ENCODE measurements at places on chromosomes 7 and 10. TPM values are rescaled to one million over a fixed set of nuclear protein-coding genes. Genes with fewer than 3 reads are reported as not detected.

Gene CFAP46
- total RNA-seq, result not detected

Gene CYP26C1
- total RNA-seq, result not detected

Gene C7orf57
- total RNA-seq, result not detected

Gene HTR5A
- not detected for total RNA-seq

Gene NPC1L1
- not detected for total RNA-seq

Gene OR6B1
- total RNA-seq, result not detected

Gene LRMDA
- 7.3 TPM for total RNA-seq
